ENCODE measurements at places on chromosomes 7 and 10. TPM values are rescaled to one million over a fixed set of nuclear protein-coding genes. Genes with fewer than 3 reads are reported as not detected.

Gene ANKRD30A
- total RNA-seq: not detected

Gene IKZF1
- not detected for total RNA-seq

Gene BZW2
- 75.0 TPM for total RNA-seq

Gene TAS2R41
- total RNA-seq: not detected

Gene TMEM213
- total RNA-seq: not detected

Gene FBH1
- total RNA-seq: 77.3 TPM

Gene CPA2
- 0.38 TPM for total RNA-seq

Gene PMS2
- 27.8 TPM for total RNA-seq

Gene PDE1C
- 35.8 TPM for total RNA-seq

Gene RSU1
- 76.5 TPM for total RNA-seq

Gene FGFBP3
- 0.17 TPM for total RNA-seq

Gene PTPN20
- 8.5 TPM for total RNA-seq

Gene ANXA8
- total RNA-seq: 336 TPM

Gene LRRD1
- under 0.01 TPM for total RNA-seq

Gene COBL
- 3.0 TPM for total RNA-seq

Gene ADCY1
- total RNA-seq: 3.5 TPM

Gene FXYD4
- total RNA-seq: not detected

Gene NRCAM
- total RNA-seq: 77.8 TPM

Gene TAS2R4
- total RNA-seq: 1.6 TPM

Gene AQP1
- not detected for total RNA-seq

Gene SPDYE16
- not detected for total RNA-seq

Gene VIM
- total RNA-seq: 1,327 TPM

Gene HPSE2
- not detected for total RNA-seq

Gene HABP2
- total RNA-seq: not detected

Gene AHR
- 101 TPM for total RNA-seq

Gene CNTNAP2
- total RNA-seq: not detected

Gene NXPH1
- not detected for total RNA-seq

Gene MAGI2
- total RNA-seq: 2.3 TPM

Gene AHCYL2
- total RNA-seq: 19.3 TPM

Gene VSTM4
- total RNA-seq: under 0.01 TPM

Gene PGAM2
- not detected for total RNA-seq

Gene NUPR2
- total RNA-seq: not detected

Gene PNLIPRP2
- total RNA-seq: not detected

Gene SPDYE6
- total RNA-seq: not detected

Gene OR13A1
- total RNA-seq: not detected

Gene INMT
- not detected for total RNA-seq

Gene ZYX
- 232 TPM for total RNA-seq

Gene SAP25
- total RNA-seq: not detected

Gene CYP26A1
- not detected for total RNA-seq

Gene C7orf57
- total RNA-seq: 2.6 TPM

Gene GRID2IP
- total RNA-seq: not detected

All from mammary epithelial cell (primary cell).